ENCODE measurements at places on chromosomes 1 and 21. TPM values are rescaled to one million over a fixed set of nuclear protein-coding genes. Genes with fewer than 3 reads are reported as not detected.

Gene KIRREL1
- 57.7 TPM for total RNA-seq

Gene HPCAL4
- total RNA-seq, result not detected

Gene TAF1A
- total RNA-seq, result 6.4 TPM

Gene ANKRD65
- 0.50 TPM for total RNA-seq

Gene SERPINC1
- total RNA-seq, result 0.15 TPM

Gene GNG5
- total RNA-seq, result 123 TPM

Gene MRPL55
- total RNA-seq, result 141 TPM

Gene TLR5
- not detected for total RNA-seq

Gene ADAMTS5
- 0.45 TPM for total RNA-seq

Gene CYP4A11
- total RNA-seq, result not detected

Gene BMP8A
- not detected for total RNA-seq

Gene CHRM3
- total RNA-seq, result not detected

Gene KRTAP21-2
- total RNA-seq, result not detected

Gene LAMC1
- 101 TPM for total RNA-seq
